GM04503 (cell line): ENCODE measurements at places on chromosomes 6 and 20.

GRCh38 chr20:20548527-20549266, 163.7 kb downstream of the RALGAPA2 start:
- no peak for DNase-seq

GRCh38 chr6:108742041-108742440, 106.2 kb upstream of the ARMC2 start:
- DNase-seq: no peak

- no peak for DNase-seq
Measured at GRCh38 chr6:11632795-11633511, 95.4 kb downstream of the TMEM170B start.

DNA sequence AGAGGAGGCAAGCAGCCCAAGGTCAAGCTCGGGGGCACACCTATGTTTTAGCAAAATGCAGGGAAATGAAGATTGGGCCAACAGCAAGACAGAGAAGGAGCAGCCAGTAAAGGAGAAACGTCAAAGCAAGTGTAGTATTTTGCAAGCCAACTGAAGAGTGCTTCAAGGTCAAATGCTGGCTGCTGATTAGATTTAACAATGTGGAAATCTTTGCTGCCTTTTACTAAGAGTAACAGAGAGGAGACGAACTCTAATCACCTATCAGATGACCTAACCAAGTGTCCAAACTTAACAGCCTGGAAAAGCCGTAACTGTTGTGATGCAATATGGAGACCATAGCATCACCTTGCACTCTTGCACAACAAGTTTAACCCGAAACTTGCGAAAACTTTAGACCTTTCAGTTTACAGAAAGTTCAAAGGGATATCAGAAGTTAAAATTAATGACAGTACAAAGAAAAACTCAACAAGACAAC, 30.4 kb downstream of the AKIRIN2 start:
- no peak for DNase-seq

GRCh38 chr20:25256226-25256859, 8.5 kb downstream of the PYGB start:
- no peak for DNase-seq

DNA sequence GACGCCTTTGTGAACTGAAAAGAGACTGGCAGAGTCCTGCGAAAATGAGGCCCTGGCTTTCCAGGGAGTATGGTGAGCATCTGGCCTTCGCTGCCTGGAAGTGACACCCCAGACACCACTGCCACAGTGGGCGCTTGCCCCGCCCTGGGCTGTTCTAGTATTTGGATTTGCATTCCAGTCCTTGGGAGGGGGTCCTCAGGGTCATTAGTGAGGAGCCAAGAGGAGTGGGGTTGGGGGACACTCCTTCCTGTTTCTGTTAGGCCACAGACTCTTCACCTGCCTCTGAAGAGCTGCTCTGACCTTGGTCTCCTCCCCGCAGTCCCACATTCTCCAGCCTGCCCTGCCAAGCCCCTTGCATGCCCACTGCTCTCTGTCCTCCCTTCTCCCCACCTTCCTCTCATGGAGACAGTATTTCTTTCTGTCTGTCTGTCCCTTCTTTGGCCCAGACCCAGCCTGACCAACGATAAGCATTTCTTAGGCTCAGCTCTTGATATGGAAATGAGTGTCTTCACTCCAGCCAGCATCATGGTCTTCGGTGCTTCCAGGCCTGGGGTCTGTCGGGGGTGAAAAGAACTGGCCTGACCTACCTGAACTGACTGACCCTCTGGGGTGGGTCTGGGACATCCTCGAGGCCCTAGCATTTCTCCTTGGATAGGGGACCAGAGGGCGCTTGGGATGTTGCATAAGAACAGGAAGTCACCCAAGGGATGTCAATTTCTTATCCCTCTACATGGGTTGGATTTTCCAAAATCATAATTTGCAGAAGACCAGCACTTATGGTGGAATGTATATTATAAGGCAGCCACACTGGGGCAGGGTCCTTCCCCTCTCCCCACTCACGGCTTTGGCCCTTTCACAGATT, 19.4 kb downstream of the SLC9A8 start:
- no peak for DNase-seq

- no peak for DNase-seq
Measured at GRCh38 chr6:11366183-11366933, 133.9 kb upstream of the NEDD9 start.

- no peak for DNase-seq
Measured at GRCh38 chr20:56094228-56094627, 88.9 kb upstream of the CBLN4 start.

GRCh38 chr6:16687045-16687444, 74.2 kb downstream of the ATXN1 start:
- no peak for DNase-seq

DNA sequence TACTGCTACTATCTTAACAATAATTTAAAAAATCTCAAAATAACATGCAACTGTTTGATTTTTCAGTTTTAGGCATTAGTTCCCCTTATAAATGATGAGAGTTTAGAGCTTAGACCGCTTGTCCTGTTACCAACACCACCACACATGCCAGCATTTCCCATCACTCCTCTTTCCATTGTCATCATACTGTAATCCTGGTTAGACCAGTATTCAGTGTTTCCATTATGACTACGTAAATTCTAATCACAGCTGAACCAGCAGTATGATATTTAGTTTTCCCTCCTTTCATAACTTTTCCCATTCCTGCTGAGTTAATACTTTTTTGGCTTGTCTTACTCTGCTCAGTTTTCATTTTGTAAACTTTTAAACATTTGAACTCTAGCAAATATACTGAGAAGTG, 12.2 kb upstream of the TBC1D20 start:
- DNase-seq: no peak

GRCh38 chr20:40673442-40673841, 15.6 kb downstream of the MAFB start:
- no peak for DNase-seq

DNA sequence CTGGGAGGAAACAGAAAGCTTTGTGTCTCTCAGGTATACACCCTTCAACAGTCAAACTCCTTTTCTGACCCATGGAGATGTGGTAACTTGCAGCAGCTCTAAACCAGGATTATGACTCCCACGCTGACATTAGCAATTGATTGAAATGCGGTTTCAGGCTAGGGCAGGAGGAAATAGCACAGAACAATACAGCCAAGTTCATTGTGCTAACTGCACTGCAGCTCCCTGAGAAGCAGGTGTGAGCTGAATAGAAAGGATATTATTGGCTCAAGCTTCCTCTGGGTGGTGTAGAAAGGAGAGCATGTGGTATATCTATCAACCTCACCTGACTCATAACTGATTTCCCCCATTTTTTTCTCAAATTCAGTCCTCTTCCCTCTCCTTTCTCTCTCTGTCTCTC, 612.3 kb upstream of the BTBD3 start:
- DNase-seq: no peak

- no peak for DNase-seq
Measured at GRCh38 chr6:25789475-25789874, 34.9 kb downstream of the SLC17A4 start.

DNA sequence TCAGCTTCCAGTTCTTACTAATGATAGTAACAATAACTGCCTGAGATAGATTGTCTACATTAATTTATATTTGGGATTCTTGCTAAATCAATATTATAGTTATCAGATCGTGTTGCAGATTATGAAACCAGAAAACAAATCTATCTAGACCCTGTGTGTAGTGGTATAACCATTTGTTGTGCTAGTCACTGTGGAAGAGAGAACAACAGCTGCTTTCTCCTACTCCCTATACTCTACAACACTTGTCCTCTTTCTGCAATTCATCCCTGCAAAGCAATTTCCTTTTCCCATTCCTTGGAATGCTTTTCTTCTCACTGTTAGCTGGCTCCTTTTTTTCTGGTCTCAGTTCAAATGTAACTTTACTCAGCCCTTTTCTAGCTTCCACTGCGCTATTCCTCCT, 8.3 kb downstream of the COX7A2 start:
- DNase-seq: no peak

GRCh38 chr20:1360094-1360846, 31.3 kb upstream of the SDCBP2 start:
- DNase-seq: no peak

- DNase-seq: no peak
Measured at GRCh38 chr6:166540631-166541331, 45.7 kb downstream of the RAMACL start.

- DNase-seq: peak; percentile 73
Measured at GRCh38 chr6:57262488-57262887, 40.4 kb upstream of the RAB23 start.

- DNase-seq: no peak
Measured at GRCh38 chr6:38316099-38316868, 323.4 kb downstream of the BTBD9 start.

- no peak for DNase-seq
Measured at GRCh38 chr6:73388800-73389512, 5.7 kb upstream of the DDX43 start.

DNA sequence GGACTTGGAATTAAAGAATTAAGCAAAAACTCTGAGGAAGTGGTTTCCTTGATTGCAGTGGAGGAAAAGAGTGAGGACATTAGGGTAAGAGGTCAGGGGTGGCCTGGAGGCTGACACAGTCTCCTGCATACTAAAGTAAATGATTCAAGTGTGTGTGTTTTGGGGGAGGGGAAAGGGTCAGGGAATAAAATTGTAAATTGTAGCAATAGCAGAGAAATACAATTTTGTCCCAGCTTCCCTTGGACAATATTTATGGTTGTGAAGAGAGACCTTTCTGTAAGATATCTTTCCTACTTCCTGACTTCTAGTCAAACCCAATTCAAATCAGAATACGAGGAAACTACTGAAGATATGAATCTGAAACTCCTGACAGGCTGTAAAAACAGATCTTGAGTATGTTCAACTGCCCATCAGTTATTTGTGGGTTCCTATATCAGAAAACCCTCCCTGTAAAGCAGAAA, 143.4 kb upstream of the HMGN3 start:
- no peak for DNase-seq

DNA sequence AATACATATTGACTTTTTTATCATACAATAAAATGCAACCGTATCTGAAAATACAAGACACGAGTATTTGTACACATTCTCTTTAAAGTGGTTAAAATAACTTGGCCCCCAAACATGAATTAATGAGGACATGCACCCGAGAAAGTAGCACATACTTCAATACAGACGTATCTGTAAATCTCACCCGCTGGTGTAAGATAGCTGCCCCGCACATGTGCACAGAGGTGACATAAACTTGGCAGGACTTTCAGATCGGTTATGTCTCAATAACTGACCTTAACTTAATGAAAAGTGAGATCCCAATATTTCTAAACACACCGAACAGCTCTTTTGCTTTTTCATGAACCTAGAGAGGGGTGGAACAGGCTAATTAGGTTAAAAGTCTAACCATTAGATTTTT, 91.5 kb upstream of the RPS6KA2 start:
- no peak for DNase-seq

GRCh38 chr20:58244517-58245030, 16.1 kb upstream of the ANKRD60 start:
- no peak for DNase-seq

DNA sequence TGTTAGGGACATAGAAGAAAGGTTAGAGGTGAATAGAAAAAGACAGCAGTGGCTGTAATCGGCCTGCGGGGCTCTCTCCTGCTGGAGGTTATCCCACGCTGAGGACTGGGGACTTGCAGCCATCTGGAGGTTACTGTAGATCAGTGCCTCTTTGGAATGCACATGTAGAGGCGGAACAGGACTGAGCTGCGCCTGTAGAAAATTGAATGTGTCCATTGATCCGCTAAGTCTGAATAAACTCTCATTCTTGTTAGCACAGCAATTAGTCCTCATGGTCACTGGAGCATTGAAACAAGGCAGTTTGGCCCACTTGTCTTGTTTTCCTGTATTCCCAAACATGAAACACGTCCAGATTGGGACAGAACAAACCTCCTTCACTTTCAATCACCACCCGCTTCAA, 46.3 kb upstream of the F13A1 start:
- DNase-seq: no peak

DNA sequence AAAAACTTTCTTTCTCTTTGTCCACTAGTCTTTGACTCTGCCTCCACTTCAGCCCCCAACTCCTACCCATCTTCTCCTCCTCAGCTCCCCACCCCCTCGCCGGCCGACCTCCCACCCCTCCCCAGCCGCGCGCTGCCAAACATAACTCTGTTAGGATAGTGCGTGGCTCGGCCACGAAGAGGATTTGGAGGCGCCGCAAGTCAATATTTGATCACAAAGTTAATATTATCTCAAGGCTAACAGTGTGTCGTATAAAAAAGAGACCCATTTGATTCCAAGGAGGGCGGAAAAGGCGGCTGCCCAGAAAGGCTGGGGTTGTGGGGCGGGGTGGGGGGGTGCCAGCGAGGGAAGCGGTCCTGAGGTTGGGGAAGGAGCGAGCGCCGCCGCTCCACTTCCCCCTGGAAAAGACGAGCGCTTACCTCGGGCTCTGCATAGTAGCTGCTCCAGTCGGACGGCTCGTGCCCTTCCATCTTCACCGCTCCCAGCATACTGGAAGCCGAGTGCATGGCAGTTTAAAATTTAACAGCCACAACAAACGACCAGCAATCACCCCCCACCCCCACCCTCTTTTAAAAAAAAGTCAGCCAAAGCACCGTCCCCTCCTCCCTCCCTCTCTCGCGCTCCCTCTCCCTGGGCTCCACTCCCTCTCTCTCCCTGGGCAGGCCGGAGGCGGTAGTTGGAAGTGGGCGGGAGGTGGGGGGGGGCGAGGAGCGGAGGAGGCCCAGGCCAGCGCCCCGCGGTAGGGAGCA, 425 bp downstream of the FOXA2 start:
- no peak for DNase-seq
